ENCODE measurements at places on chromosomes 4 and X. TPM values are rescaled to one million over a fixed set of nuclear protein-coding genes. Genes with fewer than 3 reads are reported as not detected.

The HHIP gene
- not detected for total RNA-seq

The AGTR2 gene
- not detected for total RNA-seq

The CFAP47 gene
- not detected for total RNA-seq

The TEX13B gene
- total RNA-seq = not detected

The ATP2B3 gene
- 0.07 TPM for total RNA-seq

The DDIT4L gene
- 2.4 TPM for total RNA-seq

All from T-helper 1 cell treated with Interleukin-12 subunit alpha and Interleukin-12 subunit beta and Interleukin-4 antibody, amounts not matched to agents 30 ng/mL and 1 ng/mL, for 36 hours (primary cell).